ENCODE measurements at places on chromosomes 12 and 14.

DNA sequence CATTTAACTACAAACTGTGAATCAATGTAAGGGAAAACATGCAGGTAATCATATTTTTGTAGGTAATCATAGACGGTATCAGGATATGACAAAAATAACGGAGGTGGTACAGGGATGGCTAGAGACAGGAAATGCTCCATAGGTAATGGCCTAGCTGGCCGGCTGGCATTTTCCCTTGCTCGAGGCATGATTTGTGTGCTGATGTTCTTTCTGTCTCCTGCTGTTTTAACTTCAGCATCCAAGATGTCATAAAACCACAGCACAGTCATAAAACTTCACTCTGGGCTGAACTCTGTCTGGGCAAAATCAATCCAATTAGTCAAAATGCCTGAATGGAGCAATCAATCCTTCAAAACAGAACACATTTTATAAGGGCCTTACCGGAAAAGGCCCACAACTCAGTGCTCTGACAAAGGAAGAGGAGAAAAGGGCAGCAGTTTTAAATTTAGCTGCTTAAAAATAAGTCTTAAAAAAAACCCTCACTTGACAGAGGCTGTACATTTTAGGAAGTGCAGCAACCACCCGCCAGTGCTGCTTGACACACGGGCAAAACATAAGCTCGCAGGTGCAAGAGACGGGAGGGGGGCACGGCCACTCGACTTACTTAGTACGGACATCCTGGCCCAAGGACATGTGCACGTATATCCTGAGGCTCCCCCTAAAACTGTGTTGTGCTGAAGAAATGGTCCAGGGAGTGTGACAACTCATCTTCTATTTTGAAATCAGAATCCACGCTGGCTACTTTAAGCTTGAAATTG lies 40.5 kb upstream of the GPR68 start:
- DNase-seq: no peak

DNA sequence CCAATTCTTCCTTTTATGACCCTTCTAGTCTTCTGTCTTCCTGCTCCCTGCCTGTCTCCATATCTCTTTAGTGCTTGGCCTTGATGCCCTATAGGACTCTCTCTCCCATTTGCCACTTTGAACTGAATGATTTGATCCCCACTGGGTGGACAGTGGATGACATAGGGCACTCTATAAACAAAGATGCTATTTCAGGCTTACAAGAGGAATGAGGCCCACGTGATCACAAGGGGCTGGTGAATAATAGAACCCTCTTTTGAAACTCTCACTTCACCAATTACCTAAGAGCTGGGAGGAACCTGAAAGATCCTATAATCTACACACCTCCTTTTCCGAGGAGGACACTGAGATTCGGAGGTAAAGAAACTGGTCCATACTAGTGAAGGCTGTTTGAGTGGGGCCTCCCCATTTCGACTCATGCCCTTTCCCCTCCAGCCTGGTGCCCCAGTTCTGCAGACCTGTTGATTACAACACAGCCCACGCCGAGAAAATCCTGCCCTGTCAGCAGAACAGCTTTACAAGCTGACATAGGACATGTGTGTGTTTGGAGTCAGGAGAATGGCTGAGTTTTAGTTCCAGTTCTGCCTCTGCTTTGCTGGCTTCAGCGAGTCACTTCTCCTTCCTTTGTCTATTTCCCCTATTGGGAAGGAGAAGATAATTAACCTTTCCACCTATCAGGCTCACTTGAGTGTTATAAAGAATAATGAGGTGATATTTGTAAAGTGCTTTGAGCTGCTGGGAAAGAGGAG lies 400.3 kb downstream of the ZFP36L1 start:
- DNase-seq: no peak

- DNase-seq: no peak
Measured at GRCh38 chr14:85597701-85598100, 67.8 kb downstream of the FLRT2 start.

DNA sequence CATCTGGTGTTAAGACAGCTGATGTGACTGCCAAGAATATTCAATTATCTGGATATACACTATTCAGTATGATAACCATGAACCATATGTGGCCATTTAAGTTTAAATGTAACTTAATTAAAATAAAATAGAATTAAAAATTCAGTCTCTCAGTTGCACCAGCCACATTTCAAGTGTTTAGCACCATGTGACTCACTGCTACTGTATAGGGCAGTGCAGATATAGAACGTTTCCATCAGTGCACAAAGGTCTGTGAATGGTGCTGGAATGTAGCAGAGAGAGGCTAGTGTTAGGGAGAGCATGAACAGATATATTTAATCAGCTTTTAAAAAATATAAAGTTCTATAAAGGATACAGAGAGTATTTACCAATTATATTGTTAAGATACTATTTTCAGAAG lies 28.7 kb downstream of the ARID4A start:
- no peak for DNase-seq

DNA sequence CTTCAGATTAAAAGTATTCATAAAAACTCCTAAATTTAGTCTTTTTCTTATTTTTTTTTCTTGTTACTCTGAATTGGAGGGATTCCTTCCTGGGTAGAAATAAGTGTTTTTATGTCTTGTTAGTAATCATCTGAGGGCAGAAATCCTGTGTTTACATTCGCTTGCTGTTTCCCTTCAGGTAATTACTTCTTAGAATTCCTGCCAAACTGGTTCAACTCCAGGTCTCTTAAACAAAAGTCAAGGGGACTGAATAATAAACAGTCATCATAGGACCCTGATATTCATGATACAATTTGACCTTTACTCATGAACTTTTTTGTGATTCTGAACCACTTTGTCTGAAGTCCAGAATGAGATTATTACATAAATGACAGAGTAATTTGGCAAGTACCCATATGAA lies 843.9 kb downstream of the FLRT2 start:
- no peak for DNase-seq

DNA sequence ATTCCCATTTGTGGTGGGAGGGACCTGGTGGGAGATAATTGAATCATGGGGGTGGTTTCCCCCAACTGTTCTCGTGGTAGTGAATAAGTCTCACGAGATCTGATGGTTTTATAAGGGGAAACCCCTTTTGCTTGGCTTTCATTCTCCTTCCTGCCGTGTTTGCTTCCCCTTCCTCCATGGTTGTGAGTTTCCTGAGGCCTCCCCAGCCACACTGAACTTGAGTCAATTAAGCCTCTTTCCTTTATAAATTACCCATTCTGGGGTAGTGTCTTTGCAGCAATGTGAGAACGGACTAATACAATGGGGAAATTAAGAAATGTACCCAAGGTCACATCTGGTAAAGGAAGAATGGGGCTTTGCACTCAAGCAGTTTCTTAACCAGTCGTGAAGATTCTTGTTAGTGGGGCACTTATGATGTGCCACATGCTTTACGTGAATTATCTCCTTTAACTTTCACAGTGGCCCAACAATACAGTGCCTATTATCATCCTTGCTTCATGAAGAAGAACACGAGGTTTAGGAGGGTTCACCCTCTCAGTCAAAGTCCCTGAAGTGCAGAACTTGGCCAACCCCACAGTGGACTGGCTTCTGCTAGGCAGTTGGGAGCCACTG lies 234.3 kb downstream of the EFCAB11 start:
- no peak for DNase-seq

GRCh38 chr12:13161172-13161571 lies 35.4 kb upstream of the EMP1 start:
- no peak for DNase-seq

DNA sequence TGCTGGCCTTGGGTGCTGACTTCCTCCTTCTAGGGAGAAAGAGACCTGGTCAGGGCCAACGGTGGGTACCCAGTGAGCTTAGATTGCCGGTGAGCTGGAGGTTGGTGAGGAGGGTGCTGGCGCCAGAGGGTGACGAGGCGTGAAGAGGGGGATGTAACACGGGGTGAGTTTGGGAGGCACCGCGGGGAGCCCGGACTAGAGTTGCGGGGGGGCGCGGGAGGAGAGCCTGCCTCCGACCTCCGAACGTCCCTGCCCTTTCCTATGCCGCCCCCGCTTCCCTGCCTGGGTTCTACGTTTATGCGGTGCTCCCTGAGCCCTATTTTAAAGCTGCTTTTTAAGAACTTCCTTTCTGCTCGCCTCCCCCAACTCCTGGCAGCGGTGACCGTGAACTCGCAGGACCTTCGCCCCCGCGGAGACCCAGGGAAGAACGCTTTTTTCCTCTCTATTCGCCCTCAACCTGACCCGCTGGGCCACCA lies 18.6 kb downstream of the OR6S1 start:
- no peak for DNase-seq

DNA sequence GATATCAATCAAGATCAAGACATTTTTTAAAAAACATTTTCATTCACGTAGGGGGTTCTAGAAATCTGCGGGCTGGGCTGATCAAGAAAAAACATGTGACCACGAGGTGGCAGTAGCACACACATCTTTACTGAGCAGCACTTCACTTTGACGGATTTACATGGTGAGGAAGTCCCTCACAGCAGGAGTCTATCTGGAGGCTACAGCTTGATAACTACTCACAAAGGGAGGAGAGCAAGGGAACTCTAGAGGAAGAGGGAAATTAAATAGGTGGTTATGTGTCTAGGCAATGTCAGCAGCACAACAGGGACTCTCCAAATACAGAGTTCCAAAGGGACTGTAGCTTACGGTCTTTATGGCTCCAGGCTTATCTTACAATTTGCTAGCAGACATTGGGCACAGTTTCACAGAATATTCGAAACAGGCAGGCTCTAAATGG lies 248.1 kb downstream of the DPY19L2 start:
- DNase-seq: peak; percentile 12

- DNase-seq: no peak
Measured at GRCh38 chr12:121996050-121996944, 25.4 kb upstream of the BCL7A start.

DNA sequence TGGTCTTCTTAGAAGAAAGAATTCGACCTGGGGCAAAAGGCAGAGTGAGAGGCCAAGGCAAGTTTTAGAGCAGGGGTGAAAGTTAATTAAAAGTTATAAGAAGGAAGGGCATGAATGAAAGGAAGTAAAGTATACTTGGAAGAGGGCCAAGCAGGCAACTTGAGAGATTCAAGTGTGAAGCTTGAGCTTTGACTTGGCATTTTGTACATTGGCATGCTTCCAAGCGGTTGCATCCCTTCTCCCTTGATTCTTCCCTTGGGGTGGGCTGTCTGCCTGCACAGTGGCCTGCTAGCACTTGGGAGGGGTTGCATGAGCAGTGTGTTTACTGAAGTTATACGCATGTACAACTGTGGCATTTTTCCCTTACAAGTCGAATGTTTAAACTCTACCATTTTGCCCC lies 74.8 kb upstream of the MGAT4C start:
- DNase-seq: no peak

GRCh38 chr14:76022991-76023390 lies 37.4 kb downstream of the IFT43 start:
- no peak for DNase-seq

GRCh38 chr12:104582739-104583138 lies 126.0 kb downstream of the CHST11 start:
- no peak for DNase-seq

GRCh38 chr12:49866859-49867569 lies 24.1 kb upstream of the BCDIN3D start:
- no peak for DNase-seq

- DNase-seq: no peak
Measured at GRCh38 chr14:25570483-25570882, 520.5 kb upstream of the STXBP6 start.

- no peak for DNase-seq
Measured at GRCh38 chr12:99983456-99984258, 1.1 kb downstream of the ANKS1B start.

DNA sequence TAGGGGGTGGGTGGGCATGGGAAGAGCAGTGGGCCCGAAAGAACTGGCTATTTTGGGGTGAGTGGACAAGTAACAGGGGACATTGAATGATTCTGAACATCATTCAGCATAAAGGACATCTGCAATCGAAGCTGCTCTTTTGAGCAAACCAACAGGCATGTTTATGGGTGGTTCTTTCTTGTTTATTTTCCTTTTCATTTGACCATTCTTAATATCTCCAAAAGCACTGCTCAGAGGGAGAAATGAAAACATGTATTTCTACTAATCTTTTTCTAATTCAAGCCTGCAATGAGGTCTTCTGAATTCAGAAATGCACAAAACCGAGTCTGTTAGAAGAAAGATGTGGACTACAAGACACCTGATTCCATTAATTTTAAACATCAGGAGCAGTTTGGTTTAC lies 54.0 kb downstream of the NUAK1 start:
- no peak for DNase-seq

DNA sequence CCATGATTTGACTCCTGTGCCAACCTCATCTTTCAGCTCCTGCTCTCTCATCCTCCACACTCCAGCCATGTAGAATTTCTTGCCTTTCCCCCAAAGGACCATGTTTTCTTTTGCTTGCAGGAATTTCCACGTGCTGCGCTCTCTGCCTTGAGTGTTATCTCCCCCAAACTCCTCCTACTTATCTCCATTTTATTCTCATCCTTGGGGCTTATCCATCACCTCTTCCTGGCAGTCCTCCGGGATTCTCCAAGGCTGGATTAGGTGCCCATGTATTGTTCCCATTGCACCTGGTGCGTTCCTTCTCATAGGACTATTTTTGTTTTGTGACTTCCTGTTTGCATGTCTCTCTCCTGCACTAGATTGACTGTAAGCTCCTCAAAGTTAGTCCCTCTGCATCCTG lies 7.0 kb upstream of the MAX start:
- no peak for DNase-seq

- no peak for DNase-seq
Measured at GRCh38 chr12:46472893-46473633, 100.5 kb upstream of the SLC38A2 start.

DNA sequence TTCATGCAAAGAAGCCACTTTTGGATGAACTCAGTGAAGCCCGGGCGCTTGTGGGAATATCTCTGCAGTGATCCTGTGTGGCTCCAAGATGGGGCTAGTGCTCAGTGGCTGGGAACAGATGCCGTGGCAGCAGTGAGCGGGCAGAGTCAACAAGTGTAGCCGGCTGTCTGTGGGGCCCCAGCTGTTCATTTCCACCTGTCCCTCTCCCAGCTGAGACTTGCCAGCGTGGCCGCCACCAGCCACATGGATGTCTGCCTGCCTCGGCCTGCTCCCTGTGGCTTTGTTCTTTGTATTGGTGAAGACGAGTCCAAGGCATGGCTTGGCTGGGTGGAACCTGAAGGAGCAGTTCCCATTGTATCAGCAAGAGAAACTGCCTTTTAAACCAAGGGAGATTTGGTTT lies 77.3 kb downstream of the NOS1 start:
- no peak for DNase-seq

DNA sequence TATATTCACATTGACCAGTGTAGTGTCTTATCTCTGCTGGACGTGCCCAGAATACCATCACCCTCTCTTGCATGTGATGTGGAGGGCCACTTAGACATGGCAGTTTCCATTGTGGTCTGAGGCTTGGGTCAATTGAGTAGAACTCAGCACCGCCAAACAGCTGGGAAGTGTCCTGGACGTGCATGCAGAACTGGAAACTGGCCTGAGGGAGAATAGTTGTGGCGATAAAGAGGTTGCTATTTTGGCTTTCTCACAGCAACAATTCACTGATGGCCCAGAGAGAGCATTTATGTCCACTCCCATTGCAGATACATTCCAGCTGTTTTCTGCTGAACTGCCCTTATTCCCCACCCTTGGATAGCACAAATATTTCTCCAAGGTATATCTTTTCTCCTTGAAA lies 210.1 kb upstream of the DAAM1 start:
- no peak for DNase-seq
